Putamen (tissue), 1 donor: ENCODE measurements at places on chromosomes 16 and 17.

GRCh38 chr16:68478526-68479250 lies 30.4 kb upstream of the SMPD3 start:
- no peak for DNase-seq

GRCh38 chr17:40153603-40154236 lies 13.4 kb downstream of the CASC3 start:
- DNase-seq, result no peak

GRCh38 chr17:31595076-31595475 lies 203.6 kb downstream of the RAB11FIP4 start:
- no peak for DNase-seq

- no peak for DNase-seq
These were observed 1494.7 kb upstream of the CDH8 start for GRCh38 chr16:63530974-63531373.

- peak; percentile 55 for DNase-seq
These were observed 694 bp downstream of the NF1 start for GRCh38 chr17:31095236-31096105.

DNA sequence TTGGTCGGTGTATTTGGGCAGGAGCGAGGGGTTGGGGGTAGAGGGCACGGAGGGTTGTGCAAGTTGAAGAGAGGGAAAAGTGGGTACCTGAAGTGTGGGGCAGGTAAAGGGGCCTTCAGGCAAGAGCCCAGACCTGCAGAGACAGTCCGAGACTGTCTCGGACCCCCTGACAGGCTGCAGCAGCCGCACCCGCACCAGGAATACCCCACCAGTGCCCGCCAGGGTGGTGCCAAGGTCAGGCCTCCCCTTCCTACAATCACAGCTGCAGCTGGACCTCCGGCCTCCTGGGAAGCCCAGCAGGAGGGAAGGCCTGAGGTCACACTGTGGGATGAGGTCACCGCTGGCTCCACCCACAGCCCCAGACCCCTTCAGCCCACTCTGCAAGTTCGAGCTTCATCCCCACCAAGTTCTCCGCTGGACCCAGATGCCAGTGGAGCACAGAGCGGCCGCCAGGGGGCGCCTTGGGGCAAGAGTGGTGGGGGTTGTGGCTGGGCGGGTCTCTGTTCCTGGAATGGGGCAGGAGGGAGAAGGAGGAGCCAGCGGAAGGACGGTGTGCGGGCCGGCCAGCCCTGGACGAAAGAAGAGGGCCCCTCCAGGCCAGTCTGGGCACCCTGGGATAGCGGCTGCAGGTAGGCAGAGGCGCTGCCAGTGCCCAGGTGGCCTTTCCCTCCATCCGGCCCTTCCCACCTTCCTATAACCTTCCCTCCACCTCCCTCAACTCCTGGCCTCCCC lies at the start of gene HSD3B7:
HSD3B7 (plus strand) TSS at position 539 of the 732 bp plus-strand sequence. CDS start 452 bp downstream, outside the sequence.
- DNase-seq, result peak; percentile 63

- peak; percentile 49 for DNase-seq
These were observed 13.0 kb downstream of the CDH13 start for GRCh38 chr16:82639666-82640336.

GRCh38 chr17:17050346-17051345 lies 8.4 kb downstream of the MPRIP start:
- no peak for DNase-seq

- no peak for DNase-seq
These were observed 8.8 kb downstream of the RPL19 start for GRCh38 chr17:39208893-39209292.

- peak; percentile 49 for DNase-seq
These were observed 19.0 kb upstream of the MON1B start for GRCh38 chr16:77171745-77172635.

DNA sequence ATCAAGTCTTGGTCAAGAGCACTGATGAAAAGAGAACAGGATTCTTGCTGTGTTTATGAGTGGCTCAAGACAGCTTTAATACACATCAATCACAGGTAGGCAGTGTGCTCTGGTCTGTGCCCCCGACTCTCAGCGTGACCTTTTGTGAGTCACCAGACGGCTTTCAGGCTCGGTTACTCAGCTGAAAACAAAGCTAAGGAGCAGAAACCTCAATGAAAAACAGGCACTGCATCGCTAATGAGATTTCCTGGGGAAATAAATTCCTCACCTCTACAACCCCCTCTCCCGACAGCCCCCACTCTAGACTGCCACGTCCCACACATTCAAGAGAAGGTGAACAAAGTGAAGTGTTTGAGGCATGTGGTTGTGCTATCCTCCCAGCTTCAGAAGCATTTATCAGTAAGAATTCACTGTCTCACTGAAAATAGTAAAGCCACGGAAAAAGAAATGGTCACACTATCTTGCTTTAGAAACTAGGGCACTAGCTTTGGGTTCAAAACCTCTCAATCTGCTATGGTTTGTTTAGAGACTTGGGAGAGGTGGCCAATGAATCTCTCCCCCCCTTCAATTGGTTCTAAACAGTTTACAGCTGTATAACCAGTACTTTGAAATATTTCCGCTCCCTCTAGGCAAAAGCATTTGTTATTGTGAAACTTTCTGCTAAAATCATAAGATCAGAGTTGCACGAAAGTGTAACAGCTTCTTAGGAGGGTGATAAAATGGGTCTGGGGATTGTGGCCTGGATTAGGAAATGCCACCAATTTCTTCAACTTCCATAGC lies 199.5 kb upstream of the PMFBP1 start:
- no peak for DNase-seq

DNA sequence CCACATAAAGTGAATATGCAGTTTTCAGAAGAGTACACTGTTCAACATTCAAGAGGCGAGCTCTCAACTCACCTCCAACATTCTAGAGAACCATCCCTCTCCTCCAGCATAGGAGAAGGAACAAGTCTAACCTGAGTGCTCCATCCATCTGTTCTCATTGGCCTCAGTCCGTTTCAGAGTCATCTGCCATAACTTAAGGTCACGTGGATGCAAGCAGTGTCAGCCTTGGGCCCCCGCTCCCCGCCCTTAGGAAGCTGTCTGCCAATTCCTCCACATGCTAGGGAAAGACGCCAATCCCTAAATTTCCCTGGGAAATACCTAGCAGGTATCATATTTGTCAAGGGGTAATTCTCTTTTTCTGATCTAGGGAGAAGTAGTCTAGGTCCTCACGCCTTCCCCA lies 21.4 kb downstream of the MARVELD3 start:
- DNase-seq, result no peak

- no peak for DNase-seq
These were observed 121.7 kb downstream of the ABCC6 start for GRCh38 chr16:16101585-16101984.

- peak; percentile 39 for DNase-seq
These were observed 521 bp upstream of the G6PC3 start for GRCh38 chr17:44069974-44070454.

DNA sequence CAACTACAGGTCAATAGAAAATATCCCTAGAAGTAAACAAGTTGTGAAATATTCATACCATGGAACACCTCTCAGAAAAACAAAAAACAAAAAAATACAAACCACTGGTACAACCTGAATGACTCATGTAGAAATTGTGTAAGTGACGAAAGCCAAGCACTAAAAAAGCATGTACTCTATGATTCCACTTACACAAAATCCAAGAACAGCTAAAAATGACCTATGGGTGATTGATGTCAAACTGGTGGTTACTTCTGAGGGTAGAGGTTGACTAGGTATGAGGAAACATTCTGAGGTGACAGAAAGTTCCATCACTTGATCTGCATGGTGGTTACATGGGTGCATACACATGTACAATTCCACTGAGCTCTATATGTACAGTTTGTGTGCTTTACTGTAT lies 31.1 kb downstream of the DHRS7C start:
- DNase-seq, result no peak

DNA sequence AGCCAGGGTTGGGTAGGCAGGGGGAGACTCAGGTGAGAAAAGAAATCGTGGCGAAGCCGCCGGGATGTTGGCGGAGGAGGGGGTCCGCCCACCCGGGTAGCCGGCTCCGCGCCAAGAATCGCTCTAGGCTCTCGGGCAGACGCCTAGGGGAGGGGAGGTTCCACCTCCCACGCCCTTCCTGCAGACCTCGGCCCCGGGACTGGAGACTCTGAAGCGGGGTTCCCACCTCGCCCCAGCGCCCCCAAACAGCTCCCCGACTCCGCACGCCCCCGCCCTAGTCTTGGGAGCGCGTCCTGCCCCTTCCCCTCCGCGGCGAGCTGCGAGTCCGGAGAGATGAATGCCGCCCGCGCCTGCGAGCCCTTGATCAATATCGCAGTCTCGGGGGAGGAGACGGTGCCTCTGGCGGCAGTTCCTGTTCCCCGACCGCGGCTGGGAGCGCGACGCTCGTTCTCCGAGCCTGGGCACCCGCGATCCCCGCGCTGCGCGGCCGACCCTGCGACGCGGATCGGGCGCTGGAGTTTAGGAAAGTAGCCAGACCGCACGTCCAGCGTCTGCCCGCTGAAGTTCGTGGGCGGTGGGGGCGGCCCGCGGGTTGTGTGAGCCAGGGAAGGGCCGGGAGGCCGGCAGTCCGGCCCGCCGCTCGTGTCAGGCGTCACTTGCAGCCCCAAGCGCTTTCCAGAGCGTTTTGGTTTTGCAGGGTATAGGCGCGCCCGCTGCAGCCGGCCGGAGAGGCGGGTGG lies 790 bp downstream of the CRHR1 start:
- no peak for DNase-seq

- DNase-seq, result no peak
These were observed 153.4 kb upstream of the DYNLRB2 start for GRCh38 chr16:80387318-80387921.

DNA sequence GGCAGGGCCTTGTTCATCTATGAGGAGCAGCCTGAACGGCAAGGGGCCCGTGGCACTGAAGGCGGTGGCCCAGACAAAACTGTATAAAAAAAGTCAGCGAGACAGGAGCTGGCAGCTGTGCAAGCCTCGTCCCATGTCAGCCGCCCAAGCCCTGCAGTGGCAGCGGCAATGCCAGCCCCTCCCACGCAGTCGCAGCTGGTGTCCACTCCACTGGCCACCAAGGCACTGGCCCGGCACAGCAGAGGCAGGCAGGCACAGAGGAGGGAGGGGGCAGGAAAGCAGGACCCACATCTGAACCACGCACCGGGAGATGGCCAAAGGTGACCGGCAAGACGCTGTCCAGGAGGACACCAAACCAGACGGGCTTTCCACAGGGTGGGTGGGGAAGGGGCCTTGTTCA lies 15.9 kb upstream of the C16orf95 start:
- DNase-seq, result peak; percentile 60

DNA sequence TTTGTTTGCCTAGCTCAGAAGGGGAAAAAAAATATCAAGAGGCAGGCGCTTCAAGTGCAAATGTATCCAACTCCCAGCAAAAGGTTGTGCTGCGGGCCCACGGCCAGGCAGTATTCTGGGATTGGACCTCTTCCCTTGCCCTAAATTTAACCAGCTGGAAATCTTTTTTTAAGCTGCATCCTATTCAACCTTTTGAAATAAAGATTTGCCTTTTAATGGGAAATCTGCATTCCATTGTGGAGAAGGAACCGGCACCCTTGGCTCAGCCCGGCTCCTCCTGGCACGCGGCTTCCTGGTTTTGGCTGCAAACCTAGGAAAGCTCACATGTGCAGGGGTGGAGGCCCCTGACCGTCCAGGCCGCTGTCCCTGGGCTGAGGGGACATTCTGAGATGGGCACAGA lies 38.8 kb upstream of the ENPP7 start:
- peak; percentile 20 for DNase-seq

GRCh38 chr16:67993207-67994039 lies 5.9 kb downstream of the DPEP2 start:
- peak; percentile 38 for DNase-seq

DNA sequence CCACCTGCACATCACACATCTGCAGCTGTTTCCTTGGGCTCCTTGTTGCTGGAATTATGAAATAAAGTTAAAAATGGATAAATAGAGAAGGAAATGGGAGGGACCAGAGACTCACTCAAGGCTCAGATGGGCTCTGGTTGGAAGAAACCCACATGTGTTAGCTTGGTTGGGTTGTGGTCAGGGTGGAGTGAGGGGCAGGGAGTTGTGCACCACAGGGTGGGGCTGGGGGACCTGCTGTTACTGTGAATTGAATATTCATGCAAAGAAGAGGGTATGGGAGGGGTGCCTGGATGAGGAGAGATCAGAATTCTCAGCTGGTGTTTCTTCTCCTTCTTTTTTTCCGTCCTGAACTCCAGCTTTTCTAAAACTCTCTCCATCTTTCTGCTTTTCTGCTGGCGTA lies 320.7 kb downstream of the MAP2K4 start:
- DNase-seq, result no peak

DNA sequence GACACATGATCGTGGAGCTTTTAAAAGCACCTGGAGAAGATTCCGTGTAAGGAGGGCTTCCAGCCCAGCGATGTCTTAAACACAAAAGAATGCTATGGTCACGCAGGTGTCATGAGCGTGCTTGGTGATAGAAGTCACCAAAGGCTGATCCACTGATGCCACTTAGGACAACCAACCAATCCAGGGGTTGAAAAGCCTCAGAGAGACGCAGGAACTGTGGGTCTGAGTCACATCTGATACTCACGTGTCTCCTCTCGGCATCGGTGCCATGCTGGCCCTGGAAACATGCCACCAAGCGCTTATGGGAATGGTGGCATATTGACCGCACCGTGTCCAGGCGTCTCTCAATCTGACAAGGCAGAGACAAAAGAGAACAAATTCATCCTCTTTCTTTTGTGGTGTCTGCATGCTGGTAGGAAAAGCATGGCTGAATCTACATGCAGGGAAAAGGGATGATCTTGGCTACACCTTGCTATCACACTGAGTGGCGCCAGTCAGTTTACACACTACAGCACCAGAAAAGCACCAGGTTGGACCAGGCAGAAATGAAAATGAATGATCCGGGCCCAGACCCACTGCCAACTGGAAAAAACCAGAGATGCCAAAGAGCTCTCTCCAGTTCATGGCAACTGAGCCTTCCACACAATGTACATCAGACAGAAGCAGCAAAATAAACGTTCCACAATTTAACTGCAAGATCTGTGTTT lies 38.0 kb downstream of the ARHGAP17 start:
- DNase-seq, result no peak

GRCh38 chr17:4764595-4764994 lies 7.1 kb upstream of the TM4SF5 start:
- DNase-seq, result peak; percentile 23

DNA sequence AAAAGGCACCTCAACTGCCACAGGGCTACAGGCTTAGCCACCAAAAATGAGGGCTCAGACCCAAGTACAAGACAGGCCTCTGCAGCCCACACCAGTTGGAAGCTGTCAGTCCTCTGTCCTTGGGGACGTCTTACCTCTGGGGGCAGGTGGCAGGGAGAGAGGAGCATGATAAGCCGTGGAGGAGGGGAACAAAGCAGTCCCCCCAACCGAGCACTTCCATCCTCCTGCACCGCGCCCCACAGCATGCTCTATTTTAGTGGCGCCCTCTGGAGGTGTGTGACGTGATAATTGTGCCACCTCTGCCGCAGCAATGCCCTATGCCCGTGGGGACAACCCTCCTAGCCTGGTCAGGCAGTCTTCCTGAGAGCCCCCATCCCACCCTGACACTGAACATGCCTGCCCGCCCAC lies 13.6 kb downstream of the G6PC3 start:
- DNase-seq, result no peak

GRCh38 chr17:34499576-34499975 lies 79.8 kb upstream of the TMEM132E start:
- DNase-seq, result no peak

- peak; percentile 64 for DNase-seq
These were observed 1.2 kb downstream of the TMEM95 start for GRCh38 chr17:7356072-7356549.
